Activated CD4-positive, alpha-beta T cell treated with anti-CD3 and anti-CD28 coated beads, Interleukin-2, Interleukin-6, amounts not matched to agents 100 ng/mL and 50 ng/mL, durations not matched to agents 16 hours and 8 hours (primary cell): ENCODE measurements at places on chromosomes 3 and 15.

DNA sequence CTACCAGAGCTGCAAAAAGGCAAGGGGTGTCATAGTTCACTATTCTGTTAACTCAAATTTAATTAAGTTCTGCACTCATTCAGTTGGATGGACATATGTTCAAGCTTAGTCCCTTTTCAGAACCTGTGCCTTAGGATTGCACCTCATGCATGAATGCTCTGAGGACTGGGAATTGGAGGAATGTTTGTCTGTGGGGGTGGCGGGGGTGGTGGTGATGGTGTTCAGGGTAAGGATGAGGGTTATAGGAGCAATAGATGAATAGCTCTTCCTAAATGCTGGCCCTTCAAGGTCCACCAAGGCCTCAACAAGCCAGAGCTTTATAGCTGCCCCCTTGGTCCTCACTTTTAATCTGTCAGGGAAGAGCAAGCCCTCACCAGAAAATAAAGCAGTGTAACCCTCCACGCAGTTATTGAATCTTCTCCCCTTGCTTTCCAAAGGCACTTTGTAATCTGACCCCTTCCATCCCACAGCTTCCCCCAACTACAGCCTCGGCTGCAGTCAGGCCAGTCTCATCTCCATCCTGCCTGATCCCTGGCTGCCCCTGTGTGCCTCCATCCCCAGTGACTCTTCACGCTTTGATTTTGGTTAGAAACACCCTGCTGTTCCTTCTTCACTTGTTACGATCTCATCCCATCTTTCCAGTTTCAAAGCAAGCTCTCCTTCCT lies 221.6 kb upstream of the LMCD1 start:
- DNase-seq, result no peak

- peak; percentile 44 for DNase-seq
These were observed 337.2 kb downstream of the ZBTB20 start for GRCh38 chr3:114809668-114810413.

- no peak for DNase-seq
These were observed 874 bp downstream of the INO80 start for GRCh38 chr15:41115161-41115651.

- DNase-seq, result no peak
These were observed 69.9 kb upstream of the GATM start for GRCh38 chr15:45448066-45448915.

- DNase-seq, result no peak
These were observed 48.0 kb downstream of the EEFSEC start for GRCh38 chr3:128201158-128201755.

DNA sequence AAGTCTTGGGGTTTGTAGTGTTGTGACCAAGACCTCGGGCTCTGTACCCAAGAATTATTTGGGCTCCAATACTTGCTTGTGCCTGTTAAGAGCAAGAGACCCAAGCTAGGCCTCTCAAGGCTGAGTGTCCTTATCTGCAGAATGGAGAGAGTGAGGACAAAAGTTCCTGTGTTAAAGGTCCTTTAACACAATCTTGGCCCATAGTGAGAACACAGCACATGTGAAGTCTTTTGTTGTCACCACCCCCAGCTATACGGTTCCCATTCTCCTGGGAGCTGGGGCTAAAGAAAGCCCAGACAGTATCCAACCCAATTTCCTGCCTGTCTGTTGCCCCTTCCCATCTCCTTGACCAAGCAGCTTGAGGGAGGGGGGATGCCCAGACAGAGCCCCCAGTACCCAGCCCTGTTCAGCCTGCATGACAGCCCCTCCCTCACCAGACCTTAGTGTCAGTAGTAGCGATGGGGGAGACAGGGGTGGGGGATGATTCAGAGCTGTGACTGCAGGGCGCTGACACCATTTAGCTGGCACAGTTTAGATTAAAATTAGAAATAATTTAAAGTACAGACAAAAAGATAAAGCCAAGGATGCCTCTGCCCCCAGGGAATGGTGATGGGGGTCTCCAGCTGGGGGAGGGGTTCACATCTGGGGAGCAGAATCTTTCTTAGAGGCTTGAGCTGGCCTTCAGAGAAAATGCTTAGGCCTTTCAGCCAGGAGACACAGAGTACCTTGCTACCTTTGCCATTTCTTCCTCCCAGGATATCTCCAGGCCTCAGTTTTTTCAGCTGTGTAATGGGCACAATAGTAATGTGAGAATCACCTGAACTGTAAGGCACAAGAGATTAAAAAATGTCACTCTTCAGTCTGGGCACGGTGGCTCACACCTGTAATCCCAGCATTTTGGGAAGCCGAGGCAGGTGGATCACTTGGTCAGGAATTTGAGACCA lies 2.7 kb downstream of the PRKCD start:
- no peak for DNase-seq

- DNase-seq, result no peak
These were observed 172.9 kb upstream of the TBC1D5 start for GRCh38 chr3:17915341-17915740.

DNA sequence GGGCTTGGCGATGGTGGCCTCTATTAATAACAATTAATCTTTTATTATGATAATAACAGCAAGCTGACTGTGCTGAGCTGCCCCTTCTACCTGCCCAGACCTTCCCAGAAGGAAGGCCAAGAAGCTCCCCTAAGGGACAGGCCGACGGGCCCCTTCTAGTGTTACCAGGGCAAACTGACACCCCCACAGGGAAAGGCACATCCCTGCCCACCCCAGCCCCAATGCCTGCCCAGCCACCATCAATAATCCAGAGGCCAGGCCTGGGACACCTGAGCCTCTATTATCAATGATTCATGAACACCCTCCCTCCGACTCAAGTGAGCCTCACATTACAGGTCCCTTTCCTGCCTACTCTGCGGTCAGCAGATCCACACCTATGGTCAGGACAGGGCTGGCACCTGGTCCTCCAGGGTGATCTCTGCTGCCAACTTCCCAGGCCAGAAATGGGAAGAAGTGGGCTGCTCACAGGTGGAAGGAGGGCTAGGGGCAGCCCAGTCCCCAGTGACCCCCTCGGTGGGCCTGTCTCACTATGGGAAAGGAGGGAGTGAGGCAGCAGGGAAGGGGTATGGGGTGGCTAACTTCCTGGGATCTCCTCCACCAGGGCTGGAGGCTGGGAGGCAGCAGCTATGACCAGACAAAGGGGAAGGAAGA lies 1.8 kb downstream of the TWF2 start:
- no peak for DNase-seq

GRCh38 chr15:90585863-90586262 lies 56.1 kb downstream of the CRTC3 start:
- DNase-seq, result no peak

GRCh38 chr3:197833930-197834715 lies 43.1 kb downstream of the LRCH3 start:
- DNase-seq, result no peak

GRCh38 chr3:40581166-40581565 lies 56.4 kb downstream of the ZNF621 start:
- no peak for DNase-seq

GRCh38 chr3:117512975-117513374 lies 803.4 kb downstream of the TUSC7 start:
- DNase-seq, result no peak

DNA sequence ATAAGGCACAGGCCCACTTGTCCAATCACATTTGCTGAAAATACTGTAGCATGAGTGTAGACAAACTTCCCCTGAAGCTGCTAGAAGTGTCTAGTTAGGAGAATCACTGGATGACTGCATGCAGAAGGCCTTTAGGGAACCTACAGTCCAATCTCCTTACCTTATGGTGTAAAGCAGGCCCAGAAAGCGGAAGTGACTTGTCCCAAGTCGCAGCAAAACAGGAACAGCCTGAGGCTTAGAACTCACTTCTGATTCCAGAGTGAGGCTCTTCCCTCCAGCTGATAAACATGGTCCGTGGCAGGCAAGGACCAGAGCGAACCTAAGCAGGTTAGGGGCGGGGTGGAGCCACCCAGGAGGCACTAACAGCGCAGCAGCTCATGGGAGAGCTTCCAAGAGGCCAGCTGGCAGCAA lies 2.5 kb downstream of the GRAMD2A start:
- no peak for DNase-seq

- no peak for DNase-seq
These were observed 340.0 kb downstream of the ZNF385D start for GRCh38 chr3:21411058-21411457.

DNA sequence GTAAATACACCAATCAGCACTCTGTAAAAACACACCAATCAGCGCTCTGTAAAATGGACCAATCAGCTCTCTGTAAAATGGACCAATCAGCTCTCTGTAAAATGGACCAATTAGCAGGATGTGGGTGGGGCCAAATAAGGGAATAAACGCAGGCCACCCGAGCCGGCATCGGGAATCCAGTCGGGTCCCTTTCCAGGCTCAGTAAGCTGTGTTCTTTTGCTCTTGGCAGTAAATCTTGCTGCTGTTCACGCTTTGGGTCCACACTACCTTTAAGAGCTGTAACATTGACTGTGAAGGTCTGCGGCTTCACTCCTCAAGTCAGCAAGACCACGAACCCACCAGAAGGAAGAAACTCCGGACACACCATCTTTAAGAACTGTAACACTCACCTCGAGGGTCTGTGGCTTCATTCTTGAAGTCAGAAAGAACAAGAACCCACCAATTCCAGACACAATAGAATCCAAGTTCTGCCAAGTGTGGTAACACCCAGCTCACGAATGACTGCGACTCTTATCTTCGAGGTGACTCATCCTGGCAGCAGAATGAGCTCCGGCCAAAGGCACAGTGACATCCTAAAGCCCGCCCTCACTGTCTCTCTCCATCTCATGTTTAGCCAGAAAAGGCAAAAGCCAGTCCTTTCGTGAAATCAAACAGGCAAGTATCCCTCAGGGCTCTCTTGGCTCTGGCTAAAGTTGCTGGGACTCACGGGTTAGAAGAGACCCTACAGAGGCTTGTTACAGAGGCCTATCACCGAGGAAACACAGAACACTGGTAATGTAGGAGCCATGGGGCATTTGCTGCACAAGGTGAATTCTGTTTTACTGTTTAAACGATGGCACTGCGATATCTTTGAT lies 155.2 kb downstream of the FAM43A start:
- DNase-seq, result no peak

DNA sequence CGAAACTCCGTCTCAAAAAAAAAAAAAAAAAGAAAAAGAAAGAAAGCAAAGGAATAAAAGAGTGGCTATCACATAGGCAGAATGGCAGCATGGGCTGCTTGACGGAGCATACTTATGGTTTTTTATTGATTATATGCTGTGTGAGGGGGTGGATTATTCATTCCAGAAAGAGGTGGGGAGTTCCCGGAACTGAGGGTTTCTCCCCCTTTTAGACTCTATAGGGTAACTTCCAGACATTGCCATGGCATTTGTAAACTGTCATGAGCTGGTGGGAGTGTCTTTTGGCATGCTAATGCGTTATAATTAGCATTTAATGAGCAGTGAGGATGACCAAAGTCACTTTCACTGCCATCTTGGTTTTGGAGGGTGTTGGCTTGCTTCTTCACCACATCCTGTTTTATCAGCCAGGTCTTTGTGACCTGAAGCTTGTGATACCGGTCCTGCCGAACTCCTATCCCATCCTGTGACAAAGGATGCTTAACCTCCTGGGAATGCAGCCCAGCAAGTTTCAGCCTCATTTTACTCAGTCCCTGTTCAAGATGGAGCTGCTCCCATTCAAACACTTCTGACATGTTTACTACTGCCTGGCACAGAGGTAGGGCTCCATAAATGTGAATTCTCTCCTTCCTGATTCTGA lies 15.8 kb upstream of the ABHD17C start:
- no peak for DNase-seq

DNA sequence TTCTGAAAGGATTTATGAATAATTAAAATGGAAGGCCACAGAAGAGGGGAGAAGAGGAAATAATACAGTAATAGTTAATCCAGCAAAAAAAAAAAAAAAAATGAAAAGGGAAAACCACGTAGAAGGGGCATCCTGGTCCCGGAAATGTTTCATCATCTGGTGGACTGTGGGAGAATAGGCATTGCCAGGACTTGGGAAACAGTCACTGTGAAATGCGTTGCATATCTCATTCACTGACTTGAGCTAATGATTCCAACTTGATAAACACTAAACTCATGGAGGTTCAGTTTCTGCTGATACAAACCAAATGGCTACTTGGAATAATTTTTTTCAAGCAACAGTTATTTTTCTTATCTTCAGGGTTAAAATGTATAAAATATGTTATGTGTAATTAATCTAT lies 3.2 kb downstream of the XCR1 start:
- no peak for DNase-seq

GRCh38 chr3:169901453-169901852 lies 9.9 kb upstream of the SAMD7 start:
- no peak for DNase-seq

DNA sequence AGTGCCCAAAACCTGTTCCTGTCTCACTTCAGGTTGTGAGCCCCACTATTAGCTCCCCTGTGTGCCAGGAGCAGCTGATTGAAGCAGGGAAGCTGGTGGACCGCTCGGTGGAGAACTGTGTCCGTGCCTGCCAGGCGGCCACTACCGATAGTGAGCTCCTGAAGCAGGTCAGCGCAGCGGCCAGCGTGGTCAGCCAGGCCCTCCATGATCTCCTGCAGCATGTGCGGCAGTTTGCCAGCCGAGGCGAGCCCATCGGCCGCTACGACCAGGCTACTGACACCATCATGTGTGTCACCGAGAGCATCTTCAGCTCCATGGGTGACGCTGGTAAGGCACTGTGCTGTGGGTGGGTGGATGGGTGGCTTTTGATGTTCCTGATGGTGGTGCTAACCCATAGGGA lies 334.1 kb upstream of the TPM1 start:
- DNase-seq, result no peak

DNA sequence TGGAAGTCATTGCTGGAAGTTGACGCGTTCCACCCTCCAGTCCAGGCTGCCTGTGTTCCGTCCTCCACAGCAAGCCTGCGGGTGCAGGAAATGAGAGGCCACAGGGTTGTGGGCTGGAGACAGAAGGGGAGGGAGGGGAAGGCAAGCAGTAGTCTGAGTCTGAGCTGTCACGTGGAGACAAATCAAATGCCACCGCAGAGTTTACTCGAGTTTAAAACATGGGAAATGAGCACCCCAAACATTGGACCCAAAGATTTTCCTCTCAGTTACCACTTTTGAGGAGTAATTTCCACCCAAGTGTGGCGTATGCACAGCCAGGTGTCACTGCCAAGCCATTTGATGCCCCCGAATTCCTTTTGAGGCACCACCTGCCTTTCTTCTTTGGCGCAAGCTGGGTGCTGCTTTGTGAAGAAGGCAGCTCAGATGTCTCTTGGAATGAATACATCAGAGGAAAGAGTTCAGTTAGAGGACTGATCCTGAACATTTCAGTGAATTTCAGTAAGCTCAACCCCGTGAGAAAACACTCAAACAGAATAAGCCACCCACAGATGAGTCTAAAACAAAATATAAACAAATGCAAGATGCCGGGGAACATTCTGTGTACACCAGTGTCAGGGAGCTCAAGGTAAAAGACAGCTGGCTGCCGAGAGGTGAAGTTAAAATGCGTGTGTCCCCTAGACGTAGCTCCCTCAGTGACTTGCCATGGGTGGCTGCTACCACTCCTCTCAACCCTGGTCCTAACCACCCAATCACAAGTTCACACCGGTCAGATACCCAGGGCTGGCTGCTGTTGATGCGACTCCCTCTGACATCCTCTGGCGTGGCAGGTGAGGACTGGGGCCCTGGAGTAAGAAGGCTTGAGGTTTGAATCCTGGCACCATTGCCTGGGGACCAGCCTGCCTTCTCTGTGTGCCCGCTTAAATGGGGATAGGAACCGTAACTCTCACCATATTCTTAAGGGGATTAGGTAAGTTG lies 203.8 kb downstream of the UACA start:
- peak; percentile 68 for DNase-seq

- DNase-seq, result no peak
These were observed 100.7 kb downstream of the SHOX2 start for GRCh38 chr3:158005391-158006100.

- no peak for DNase-seq
These were observed 1.4 kb upstream of the COL8A1 start for GRCh38 chr3:99637016-99637367.
